ENCODE measurements at places on chromosomes 13 and 19.

- no peak for DNase-seq
These were observed 34.4 kb upstream of the MIR17HG start for GRCh38 chr13:91313103-91313502.

DNA sequence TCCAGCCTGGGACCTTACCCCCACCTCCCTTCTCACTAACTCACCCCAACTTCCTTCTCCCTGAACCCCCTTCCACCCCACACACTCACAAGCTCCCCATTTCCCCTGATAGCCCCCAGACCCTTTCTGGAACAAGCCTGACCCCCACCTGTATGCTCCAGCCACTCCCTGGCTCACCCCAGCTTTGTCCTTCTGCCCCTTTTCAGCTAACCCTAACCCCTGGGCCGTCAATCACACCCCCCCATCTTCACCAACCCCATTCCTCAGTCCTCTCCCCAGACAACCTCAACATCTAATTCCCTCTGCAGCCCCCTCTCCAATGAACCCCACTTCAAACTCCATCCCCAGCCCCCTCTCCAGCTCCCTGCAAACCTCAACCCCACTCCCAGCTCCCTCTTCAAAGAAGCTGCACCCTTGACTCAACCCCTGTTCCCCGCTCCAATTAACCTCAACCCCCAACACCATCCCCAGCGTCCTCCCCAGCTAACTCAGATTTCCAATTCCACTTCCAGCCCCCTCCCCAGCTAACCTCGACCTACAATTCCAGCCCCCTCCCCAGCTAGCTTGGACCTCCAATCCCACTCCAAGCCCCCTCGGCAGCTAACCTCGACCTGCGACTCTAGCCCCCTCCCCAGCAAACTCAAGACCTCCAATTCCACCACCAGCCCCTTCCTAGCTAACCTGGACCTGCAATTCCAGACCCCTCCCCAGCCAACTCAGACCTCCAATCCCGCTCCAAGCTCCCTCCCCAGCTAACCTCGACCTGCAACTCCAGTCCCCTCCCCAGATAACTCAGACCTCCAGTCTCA, 929 bp downstream of the GNG7 start:
- no peak for DNase-seq

- DNase-seq, result no peak
These were observed 8.3 kb downstream of the TMEM143 start for GRCh38 chr19:48355365-48355954.

- no peak for DNase-seq
These were observed 3.8 kb downstream of the LGI4 start for GRCh38 chr19:35130761-35131720.

- no peak for DNase-seq
These were observed 435 bp downstream of the SBK3 start for GRCh38 chr19:55544776-55545439.

DNA sequence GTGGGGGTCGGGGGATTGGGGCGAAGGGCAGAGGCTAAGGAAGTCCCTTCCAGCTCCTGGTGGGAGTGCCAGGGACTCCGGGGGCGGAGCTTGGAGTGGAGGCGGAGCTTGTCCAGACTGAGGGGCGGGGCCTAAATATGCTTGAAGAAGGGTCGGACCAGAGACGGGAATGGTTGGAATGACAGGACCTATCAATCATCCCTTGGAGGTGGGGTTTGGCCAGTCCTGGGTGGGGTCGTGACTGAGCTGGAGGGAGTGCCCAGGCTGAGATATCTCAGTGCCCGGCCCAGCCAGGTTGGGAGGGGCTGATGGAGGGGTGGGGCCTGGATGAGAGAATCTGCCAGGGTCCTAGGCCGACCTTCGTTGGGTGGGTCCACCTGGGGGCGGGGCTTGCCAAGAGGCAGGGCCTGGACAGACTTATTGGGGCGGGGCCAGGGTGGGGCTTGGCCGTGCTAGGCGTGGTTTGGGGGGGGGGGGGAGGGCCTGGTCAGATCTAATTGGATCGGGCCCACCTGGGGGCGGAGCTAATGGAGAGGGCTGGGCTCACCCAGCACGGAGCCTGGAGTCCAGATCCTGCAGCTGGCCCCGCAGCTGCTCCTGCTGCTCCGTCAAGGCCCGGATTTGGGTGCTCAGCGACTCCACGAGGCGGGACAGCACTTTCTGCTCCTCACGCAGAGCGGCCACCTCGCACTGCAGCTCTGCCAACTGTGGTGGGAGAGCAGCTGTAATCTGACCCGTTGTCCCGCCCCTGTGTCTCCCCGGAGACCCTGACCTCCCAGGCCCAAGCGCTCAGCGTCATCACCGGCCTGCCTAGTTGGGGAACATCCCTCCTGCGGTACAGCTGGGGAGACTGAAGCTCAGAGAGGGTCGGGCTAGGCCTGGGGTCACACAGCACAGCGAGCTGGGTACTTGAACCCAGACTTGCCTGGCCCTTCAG, 2.6 kb upstream of the WIZ start:
- peak; percentile 8 for DNase-seq

DNA sequence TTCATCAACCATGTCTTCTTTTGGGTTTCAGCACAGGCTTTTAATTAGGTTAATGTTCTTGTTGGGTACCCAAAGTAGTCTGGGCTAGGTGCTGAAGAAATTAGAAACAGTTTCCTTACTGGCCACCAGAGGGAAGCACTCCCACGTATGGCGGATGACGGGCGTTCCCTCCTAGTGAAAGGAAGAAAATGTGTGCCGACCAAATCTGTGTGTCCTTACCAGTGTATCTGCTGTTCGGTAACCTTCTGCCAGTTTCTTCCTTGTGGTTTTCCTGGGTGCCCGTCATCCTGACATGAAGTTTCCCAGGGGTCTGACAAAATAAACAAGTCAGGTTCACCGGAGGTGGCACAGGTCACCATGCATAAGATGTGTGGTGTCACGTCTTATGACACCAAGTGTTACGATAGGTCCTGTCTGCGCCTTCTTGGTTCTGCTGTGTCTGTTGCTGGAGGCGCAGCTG, 6.0 kb upstream of the WDR88 start:
- DNase-seq, result peak; percentile 42

DNA sequence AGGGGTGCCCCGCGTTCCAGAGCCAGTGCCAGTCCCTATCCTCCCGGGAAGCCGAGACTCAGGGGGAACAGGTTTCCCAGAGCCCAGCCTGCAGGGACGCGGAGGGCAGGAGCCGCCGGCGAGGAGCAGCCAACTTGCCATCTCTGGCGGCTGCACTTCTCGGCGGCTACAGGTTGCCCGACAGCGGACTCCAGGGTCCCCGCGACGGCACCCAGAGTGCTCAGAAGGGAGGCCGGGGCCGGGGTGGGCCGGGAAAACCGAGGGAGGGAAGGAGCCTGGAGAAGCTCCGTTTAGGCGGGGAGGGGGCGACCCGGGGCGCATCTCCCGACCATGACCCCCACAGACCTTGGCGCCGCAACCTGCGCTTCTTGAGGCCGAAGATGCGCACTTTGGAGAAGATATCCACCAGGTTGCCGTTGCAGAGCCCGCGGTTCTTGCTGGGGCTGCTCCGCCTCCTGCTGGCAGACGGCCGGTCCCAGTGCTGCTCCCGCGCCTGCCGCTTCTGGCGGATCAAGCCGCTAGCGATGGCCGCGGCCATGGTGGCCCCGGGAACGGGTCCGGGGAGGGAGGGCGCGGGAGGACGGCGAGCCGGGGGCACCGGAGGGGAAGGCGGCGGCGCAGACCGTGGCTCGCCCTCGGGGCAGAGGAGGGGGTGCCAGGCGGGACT, 463.8 kb downstream of the ITGBL1 start:
- DNase-seq, result no peak

DNA sequence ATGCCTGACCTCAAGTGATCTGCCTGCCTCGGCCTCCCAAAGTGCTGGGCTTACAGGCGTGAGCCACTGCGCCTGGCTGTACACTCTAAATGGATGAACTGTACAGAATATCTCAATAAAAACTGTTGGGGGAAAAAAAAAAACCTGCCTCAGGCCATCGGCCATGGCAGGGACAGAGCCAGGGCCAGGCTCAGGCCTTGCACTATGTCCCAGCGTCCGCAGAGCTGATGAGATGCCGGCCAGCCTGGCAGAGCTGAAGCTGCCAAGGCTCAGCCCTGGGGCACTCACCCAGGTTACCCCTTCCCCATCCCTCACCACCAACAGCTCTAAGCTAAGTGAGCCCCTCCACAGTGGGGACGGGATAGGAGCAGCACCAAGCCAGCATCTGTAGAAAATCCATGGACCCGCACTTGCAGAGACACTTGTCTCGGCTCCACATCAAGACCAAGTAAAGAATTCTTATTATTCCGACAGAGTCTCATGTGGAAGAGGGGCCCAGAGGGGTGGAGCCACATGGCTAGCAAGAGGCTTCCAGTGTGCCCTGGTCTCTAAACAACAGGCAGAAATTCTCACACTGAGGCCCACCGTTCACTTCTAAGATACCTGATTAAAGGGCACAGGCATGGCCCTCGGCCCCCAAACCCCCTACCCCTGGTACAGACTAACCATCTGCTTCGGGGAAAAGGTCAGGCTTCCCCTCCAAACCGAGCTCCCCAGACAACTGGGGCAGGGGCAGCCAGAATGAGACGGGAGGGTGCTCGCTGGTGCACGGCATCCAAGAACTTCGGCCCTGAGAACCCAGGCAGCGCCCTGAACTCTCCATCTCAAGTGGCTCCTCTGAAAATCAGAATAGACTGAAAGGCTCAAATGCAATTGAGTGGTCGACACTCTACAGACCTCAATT, 5.8 kb downstream of the PPP6R1 start:
- DNase-seq, result no peak

DNA sequence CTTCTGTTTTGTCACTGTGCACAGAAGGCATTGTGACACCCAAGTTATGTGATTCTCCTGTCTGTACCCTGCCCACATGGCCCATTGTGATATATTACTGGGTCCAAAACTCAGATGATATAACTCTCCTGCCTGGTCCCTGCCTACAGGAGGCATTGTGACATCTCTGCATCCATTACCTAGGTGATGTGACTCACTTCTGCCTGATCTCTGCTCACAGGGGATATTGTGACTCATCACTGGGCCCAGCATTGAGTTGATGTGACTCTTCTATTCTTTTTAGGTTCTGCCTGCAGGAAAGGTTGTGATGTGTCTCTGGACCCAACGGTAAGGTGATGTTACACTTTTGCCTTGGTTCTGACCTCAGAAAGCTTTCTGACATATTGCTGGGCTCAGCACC, 67.9 kb upstream of the ZNF724 start:
- no peak for DNase-seq

DNA sequence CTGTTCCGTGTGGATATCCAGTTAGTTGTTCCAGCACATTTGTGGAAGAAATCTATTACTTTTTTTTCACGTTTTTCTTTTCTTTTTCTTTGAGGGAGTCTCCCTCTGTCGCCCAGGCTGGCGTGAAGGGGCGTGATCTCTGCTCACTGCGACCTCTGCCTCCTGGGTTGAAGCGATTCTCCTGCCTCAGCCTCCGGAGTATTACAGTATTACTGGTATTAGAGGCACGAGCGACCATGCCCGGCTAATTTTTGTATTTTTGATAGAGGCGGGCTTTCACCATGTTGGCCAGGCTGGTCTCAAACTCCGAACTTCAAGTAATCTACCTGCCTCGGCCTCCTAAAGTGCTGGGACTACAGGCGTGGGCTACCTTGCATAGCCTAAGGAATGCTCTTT, 43.6 kb downstream of the ZNF611 start:
- no peak for DNase-seq

- no peak for DNase-seq
These were observed 2.3 kb downstream of the DDX39A start for GRCh38 chr19:14416817-14417231.

DNA sequence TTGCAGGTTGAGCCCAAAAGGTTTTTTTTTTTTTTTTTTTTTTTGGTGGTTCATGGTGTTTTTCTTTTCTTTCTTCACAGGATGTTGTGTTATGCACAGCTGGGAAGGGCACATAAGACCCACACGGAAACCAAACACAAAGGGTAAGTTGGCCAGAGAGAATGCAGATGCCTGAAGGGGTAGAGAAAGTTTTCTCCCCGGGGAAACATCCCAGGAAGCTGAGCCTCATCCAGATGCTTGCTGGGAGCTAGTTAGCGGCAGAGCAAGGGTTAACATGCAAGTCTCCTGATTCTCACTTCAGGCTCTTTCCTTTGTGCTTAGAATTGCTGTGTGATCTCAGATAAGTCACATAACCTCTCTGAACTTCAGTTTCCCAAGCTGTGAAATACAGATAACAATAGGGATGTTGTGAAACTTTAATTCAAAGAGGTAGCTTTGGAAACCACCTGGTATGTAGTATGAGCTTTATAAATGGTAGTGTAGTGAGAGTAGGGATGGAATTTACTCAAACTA, 3.1 kb downstream of the ADGRE1 start:
- no peak for DNase-seq

DNA sequence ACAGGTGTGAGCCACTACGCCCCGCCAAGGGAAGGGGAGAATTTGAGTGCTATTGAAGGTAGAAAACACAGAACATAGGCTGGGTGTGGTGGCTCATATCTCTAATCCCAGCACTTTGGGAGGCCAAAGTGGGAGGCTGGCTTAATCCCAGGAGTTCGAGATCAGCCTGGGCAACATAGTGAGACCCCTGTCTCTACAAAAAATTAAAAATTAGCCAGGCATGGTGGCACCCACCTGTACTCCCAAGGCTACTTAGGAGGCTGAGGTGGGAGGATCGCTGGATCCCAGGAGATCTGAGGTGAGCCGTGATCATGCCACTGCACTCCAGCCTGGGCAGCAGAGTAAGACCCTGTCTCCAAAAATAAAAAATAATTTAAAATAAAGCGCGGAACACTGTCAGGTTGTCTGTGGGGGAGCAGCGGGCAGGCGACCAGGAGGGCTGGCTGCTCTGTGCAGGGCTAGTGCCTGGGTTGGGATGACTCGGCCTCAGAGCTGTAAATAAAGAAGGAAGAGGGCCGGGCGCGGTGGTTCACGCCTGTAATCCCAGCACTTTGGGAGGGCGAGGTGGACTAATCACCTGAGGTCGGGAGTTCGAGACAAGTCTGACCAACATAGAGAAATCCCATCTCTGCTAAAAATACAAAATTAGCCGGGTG, 41.0 kb downstream of the LTBP4 start:
- DNase-seq, result no peak

DNA sequence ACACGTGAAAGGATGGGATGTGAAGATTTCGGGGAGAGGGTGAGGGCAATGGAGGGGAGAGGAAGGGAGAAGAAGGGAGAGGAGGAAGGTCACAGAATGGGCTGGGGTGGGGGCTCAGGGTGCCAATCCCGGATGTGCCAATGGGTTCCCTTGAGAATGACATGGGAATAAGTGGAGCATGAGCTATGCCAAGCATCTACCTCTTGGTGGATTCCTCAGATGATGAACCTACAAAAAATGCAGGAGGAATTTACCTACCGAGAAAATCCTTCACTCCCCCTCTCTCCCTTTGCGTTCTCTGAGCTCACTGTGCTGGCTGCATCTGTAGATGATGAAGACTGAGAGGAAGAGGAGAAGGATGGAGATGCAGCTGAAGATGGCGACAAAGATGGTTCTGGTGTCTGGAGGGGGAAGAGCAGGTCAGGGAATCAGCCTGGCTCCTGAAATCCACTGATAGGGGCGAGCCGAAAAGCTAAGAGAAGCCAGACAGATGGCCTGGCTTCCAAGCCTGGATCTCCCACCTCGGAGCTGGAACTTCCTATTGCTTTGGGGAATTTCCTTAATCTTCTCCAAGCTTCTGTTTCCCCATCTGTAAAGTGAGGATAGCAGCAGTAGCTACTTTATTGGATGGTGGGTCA, 21.6 kb downstream of the VSTM1 start:
- DNase-seq, result no peak
